ENCODE measurements at places on chromosomes 2 and 18. TPM values are rescaled to one million over a fixed set of nuclear protein-coding genes. Genes with fewer than 3 reads are reported as not detected.

DNA sequence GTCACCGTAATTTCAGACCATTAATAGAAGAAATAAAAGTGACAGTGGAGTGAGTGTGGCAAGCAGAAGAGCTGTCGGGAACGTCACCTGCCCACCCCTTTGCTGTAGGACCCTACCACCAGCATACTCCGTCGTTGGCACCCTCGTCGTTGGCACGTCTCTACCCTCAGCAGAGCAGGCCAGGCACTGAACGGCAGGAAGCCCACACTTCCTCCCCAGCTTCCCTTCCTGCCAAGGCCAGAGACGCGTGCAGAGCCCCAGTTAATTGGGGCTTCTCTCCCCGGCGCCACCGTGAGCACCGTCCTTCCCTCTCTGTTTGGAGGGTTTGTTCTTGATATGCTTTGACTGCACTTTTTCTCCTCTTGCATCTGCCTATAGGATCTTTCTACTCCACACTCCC, 27.0 kb upstream of the NFATC1 start:
- no peaks in the 10 kb centered on the region for H3K27me3 ChIP-seq
- DNase-seq, result no peak
- no peaks in the 10 kb centered on the region for H3K4me1 ChIP-seq
- no peak overlapping the region for H3K27ac ChIP-seq
- peaks cover 9% of the 10 kb centered on the region for H3K36me3 ChIP-seq

DNA sequence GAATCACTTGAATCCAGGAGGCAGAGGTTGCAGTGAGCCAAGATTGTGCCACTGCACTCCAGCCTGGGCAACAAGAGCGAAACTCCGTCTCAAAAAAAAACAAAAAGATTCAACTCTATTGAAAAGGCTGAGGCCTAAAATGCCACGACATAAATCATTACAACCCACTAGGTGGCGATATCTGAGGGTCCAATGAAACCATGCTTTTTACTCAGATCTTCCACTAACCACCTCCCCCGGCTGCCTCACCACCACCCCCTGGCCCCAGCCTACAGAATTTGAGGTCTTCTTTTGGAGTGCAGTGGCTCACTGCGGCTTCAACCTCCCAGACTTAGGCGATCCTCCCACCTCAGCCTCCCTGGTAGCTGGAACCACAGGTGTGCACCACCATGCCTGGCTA, 57.5 kb downstream of the AP1S3 start:
- no peak for DNase-seq
- H3K4me1 ChIP-seq, result no peaks in the 10 kb centered on the region
- H3K27me3 ChIP-seq, result no peaks in the 10 kb centered on the region
- H3K36me3 ChIP-seq, result no peaks in the 10 kb centered on the region

DNA sequence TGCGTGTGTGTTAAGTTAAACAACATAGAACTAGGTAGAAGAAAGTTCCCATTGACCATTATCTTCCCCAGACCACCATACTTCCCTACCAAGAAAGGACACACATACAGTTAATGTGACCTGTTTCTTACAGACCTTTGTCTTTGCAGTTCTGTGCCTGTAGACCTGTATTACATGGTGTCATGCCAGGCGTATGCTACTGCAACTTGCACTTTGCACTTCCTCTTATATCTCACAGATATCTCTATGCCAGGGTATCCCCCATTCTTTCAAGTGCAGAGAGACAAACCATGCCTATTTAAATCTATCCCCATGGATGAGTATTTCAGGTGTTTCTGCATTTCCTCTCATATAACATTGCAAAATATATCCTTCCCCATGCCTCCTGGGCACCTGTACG, 136.8 kb upstream of the PKDCC start:
- H3K27me3 ChIP-seq, result no peaks in the 10 kb centered on the region
- H3K4me3 ChIP-seq, result no peak overlapping the region
- no peaks in the 10 kb centered on the region for H3K36me3 ChIP-seq
- DNase-seq, result no peak

GRCh38 chr18:45573514-45573913, 41.8 kb upstream of the SLC14A2 start:
- DNase-seq, result no peak
- no peaks in the 10 kb centered on the region for H3K36me3 ChIP-seq
- H3K4me1 ChIP-seq, result no peaks in the 10 kb centered on the region

GRCh38 chr2:42196403-42197267, 27.5 kb downstream of the EML4 start:
- peaks cover 3% of the 10 kb centered on the region for H3K4me1 ChIP-seq
- DNase-seq, result peak; percentile 22
- H3K36me3 ChIP-seq, result no peaks in the 10 kb centered on the region
- no peak overlapping the region for H3K27ac ChIP-seq

- no peaks in the 10 kb centered on the region for H3K36me3 ChIP-seq
- H3K4me3 ChIP-seq, result no peak overlapping the region
- H3K27me3 ChIP-seq, result no peaks in the 10 kb centered on the region
- no peak for DNase-seq
- no peak overlapping the region for H3K27ac ChIP-seq
Measured at GRCh38 chr2:238220274-238220891, 16.9 kb upstream of the ILKAP start.

DSC2 gene
- 19.8 TPM for total RNA-seq

PDE1A gene
- 70.5 TPM for total RNA-seq

SDC1 gene
- 266 TPM for total RNA-seq

ANKRD23 gene
- 4.0 TPM for total RNA-seq

CNTNAP5 gene
- total RNA-seq, result 0.50 TPM

KCTD18 gene
- 12.6 TPM for total RNA-seq
